ENCODE measurements at places on chromosomes 5 and 9.

DNA sequence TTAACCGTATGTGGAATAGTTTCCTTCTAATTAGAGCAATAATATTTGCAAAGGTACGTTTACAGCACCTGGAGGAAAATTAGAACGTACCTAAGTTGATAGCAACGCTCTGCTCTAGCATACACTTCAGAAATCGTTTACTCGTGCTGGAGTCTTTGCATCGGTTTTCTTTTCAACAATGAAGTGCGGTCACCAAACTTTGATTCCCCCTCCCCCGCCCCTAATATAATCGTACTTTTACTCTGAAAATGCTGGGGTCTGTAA is 506 bp downstream of the ADAMTS19 start:
- DNase-seq, result no peak

DNA sequence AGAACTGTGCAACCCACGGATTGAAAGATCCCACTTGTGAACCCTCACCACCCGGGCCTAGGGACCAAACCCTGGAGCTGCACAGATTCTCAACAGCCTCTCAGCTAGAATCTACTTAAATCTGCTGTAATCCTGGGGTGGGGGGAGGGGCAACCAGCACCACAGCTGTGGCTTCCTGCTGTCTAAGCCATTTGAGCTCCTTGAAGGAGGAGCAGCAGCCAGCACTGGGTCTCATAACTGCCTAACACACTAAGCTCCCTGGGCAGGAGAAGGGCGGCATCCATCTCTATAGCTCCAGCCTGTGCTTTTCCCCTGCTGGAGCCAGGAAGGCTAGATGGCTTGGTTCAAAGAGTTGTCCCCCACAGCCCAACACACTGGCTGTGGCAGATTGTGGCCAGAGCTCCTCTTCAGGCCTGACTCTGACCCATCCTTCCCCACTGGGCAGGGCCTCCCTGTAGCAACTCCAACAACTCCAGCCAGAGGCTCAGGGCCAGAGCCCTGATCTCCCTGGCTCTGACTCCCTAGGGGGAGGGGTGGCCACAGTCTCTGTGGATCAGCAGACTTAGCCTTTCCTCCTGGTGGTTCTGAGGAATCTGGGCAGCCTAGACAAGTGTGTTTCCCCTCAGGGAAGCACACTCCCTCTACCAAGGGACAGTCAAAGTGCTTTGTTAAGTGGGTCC is 72.0 kb upstream of the C9orf72 start:
- DNase-seq, result no peak

DNA sequence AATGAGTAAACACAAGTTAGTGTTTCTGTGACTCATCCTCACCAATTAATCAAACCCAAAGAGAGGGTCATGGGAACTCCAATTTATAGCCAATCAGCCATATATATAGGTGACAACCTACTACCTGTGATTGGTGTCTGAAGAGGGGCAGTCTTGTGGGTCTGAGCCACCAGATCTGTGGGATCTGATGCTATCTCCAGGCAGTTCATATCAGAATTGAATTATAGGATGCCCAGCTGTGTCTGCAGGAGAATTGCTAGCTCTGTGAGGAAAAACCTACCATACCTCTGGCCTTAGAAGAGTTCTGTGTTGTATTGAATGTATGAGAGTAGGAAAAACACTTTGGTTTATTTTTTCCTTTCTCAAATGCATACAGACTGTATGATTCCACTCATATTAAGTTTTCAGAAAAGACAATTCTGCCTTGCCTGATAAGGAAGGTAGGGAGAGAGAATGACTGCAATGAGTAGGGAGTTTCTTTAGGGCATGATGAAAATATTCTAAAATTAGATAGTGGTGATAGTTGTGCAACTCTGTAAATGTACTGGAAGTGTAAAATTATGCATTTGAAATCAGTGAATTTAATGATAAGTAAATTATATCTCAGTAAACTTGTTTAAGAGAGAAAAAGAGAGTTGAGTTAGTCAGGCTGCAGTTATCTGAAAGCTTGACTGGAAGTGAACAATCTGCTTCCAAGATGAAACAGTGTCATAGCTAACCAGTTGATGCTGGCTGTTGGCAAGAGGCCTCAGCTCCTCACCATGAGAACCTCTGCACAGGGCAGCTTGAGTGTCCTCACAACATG is 274.9 kb downstream of the AUH start:
- no peak for DNase-seq

GRCh38 chr9:127667906-127668305 is 38.9 kb upstream of the CFAP157 start:
- DNase-seq, result no peak

- DNase-seq, result no peak
Observed at GRCh38 chr5:149219584-149219983, 52.1 kb upstream of the AFAP1L1 start.

DNA sequence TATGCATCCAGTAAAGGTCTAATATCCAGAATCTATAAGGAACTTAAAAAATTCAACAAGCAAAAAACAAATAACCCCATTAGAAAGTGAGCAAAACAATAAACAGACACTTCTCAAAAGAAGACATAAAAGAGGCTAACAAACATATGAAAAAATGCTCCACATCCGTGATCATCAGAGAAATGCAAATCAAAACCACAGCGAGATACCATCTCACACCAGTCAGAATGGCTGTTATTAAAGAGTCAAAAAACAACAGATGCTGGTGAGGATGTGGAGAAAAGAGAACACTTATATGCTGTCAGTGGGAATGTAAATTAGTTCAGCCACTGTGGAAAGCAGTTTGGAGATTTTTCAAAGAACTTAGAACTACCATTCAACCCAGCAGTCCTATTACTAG is 86.1 kb downstream of the WWC1 start:
- DNase-seq, result no peak

DNA sequence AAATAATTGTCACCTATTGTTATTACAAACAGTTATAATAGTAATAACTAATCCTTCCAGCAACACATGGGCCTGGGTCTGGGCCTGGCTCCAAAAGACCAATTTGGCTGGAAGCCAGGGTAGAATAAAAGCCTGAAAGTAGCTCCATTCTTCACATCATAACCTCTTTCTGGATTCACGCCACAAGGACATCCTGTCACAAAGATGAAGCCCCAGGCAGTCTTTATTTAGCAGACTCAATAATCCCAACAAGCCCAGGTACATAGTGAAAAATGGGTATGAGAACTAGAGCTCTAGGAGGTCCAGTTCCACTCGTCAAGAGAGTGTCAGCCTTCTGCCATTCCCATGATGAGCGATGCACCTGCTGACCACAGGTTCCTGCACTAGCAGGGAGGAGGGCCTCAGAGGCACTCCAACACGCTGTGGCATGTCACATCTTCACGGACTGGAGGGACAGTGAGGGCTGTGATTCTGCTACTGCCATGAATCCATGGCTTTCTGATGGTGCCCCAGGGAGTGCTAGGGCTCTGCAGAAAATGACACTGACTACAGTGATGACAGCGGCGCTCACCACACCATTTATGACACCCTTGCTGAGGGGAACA is 124.9 kb downstream of the SPOCK1 start:
- peak; percentile 70 for DNase-seq

GRCh38 chr9:745761-746380 is 95.6 kb upstream of the DMRT1 start:
- no peak for DNase-seq

DNA sequence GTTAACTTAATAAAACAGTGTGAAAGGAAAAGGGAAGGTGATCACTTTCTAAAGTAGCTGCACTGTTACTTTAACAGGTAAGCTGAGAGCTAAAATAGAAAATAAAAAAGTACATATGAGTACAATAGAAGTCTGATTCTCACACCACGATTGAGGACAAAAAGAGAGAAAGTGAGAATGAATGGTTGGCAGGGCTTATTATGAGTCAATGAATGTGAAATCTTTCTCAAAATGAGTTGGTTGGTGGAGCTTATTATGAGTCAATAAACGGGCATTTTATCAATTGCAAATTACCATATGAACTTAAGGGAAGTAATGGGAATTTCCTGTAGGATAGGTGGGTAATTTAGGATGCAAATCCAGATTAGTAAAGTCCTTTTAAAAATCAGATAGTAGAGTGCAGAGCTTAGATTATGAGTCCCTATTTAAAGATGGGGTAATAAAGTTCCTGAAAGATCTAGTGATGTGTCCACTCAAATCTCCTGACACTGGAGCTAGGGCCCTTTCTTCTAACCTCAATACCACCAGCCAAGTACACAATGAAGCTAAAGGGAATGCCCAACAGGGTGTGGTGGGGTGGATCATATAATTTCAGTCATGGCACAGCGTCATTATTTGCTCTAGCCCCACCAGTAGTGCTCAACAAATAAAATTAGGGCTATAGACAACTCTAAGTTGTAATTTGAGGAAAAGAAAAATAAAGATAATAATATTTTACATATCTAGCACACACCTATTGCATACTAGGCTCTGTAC is 21.1 kb upstream of the TLR4 start:
- DNase-seq, result no peak

Data from SHP77 (cell line).